Hindlimb muscle (tissue), 1 donor: ENCODE measurements at places on chromosomes 2 and 18. TPM values are rescaled to one million over a fixed set of nuclear protein-coding genes. Genes with fewer than 3 reads are reported as not detected.
A peak's percentile ranks its signal among the peaks of the same experiment; 100 is the strongest.

DNA sequence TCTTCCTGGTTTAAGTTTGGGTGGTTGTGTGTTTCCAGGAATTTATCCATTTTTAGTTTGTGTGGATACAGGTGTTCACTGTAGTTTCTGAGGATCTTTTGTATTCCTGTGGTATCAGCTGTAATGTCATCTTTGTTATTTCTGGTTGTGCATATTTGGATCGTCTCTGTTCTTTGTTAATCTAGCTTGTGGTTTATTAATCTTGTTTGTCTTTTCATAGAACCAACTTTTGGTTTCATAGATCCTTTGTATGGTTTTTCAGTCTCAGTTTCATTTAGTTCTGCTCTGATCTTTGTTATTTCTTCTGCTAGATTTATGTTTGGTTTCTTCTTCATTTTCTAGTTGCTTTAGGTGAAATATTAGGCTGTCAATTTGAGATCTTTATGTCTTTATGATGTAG is 202.4 kb upstream of the ZSWIM2 start:
- DNase-seq = no peak

- DNase-seq = no peak
These were observed 4.1 kb downstream of the LDAH start for GRCh38 chr2:20818820-20819219.

Gene PPM1B
- 33.1 TPM for polyA plus RNA-seq

DNA sequence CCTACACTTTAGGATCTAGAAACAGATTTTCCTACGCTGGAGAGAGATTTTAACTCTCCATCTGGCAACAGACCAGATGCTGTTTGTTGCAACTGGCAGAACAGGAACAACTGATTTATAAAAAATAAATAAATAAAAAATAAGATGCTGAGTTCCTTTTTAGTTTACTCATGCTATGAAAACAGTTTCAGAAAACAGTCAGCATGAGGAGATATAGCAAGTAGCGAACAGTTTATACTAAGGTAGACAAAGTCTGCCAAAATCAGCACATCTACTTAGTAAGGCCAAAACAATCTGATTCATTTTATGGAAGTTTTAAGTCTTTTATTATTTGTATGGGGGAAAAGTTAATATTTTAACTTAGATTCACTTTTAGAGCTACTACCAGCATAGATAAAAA is 974.0 kb upstream of the CNTNAP5 start:
- DNase-seq = no peak

Gene SERPINB2
- polyA plus RNA-seq = 0.85 TPM

GRCh38 chr2:119487434-119488244 is 36.6 kb downstream of the SCTR start:
- no peak for DNase-seq

- DNase-seq = no peak
These were observed 33.9 kb downstream of the SLC4A3 start for GRCh38 chr2:219661197-219661954.

GRCh38 chr2:218990052-218990451 is 3.2 kb downstream of the CRYBA2 start:
- no peak for DNase-seq

DNA sequence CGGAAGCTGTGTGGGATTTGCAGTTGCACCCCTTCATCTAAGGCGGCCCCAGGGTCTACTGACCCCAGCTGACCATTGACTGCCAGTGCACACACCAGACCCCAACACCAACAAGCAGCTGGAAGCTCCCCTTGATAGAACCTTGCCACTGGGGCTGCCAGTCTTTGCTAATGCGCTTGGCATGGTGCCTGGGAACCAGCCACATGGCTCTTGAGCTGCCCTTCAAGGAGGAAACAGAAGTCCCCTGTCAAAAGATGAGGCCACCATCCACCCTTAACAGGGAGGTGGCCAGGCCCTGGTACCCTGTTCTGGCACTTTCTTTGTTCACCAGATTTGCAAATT is 8.6 kb downstream of the ALPI start:
- no peak for DNase-seq

- no peak for DNase-seq
These were observed 23.1 kb downstream of the DDX1 start for GRCh38 chr2:15614545-15615300.

DNA sequence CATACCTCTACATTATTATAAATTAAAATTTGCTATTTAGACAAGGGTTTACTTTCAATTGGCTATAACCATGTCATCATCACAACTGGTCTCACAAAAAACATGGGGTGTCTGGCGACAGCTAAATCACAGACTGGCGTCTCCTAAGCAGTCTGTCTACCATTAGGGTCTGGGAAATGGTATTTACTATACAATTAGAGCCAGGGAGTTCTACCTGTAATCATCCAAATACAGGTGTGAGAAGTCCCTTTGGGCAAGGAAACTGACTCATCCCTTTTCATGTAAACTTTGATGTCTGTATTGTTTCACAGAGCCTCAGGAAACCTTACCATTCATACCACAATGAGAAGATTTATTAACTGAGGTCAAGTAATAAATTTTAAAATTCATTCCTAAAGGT is 126.7 kb downstream of the OLA1 start:
- no peak for DNase-seq

DNA sequence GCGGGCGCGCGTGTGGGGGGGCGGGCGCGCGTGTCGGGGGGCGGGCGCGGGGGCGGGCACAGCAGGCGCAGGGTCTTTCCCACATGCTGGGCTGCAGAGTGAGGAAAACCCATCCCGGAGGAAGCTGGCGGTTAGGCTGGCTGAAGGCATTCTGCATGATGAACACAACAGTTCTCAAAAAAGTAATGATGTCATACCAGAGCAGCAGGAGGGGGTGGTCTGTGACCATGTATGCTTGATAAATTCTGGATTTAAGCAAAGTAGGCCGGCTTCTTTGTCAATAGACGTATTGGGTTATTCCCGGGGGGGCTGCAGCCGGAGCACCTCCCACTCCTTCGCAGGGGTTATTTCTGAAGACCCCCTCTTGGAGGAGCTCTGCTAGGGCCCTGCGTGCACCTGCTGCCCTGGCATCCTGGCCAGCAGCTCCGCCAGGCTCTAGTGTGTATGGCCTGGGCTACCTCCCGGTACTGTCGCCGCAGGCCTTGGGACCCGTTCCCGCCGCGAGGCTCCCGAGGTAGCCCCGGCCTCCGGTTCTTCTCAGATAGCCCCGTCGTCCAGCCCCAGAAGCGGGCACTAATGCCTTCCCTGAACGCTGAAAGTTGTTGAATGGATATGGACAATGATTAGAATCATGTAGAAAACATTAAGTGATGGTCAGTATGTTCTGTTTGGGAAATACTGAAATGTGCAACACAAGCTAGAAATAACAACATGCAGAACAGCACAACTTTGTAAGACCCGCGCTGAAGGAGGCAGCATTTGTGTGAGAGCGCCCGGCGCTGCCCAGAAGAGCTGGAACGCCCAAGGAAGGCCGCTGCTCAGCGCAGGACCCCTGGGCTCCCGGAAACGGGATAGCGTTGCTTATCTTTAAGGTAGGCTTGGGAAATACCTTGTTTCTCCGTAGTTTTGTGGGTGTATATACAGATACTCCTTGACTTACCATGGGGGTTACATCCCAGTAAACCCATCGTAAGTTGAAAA is 101.4 kb upstream of the RAB6C start:
- DNase-seq = peak; percentile 71

Gene HOXD13
- not detected for polyA plus RNA-seq

DNA sequence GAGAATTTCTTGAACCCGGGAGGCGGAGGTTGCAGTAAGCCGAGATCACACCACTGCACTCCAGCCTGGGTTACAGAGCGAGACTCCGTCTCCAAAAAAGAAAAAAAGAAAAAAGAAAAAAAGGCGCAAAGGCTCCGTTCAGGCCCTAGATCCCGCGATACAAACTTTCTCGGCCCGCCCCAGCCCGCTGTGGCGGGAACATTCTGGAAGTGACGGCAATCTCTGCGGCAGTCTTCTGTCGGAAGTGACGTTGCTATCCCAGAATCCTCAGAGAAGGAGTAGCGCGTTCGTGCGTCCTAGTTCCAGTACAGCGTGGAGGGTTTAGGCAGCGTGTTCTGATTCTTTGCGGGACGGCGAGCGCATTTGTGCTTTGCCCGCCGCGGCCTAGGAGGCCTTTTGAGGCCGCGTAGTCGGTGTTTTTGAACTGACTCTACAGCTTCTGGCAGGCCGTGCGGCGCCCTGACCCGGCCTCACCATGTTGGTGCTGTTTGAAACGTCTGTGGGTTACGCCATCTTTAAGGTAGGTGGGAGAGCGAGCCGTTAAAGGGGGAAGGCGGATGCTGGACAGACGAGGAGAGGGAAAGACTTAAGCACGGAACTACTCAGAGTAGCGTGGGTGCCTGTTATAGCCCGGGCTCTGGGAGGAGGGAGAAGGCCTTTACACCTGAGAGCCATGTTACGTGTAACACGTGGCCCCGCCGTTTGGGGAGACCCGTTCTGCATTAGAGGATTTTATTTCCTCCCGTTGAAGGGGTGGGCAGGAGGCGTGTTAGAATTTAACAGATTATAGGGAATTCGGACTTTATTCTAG is at the start of gene NOP58:
TSS of gene NOP58 (plus strand) at position 297 of the 811 bp plus-strand sequence. CDS start at position 476, 179 bp downstream.
- peak; percentile 97 for DNase-seq
